ENCODE measurements at places on chromosomes 6 and 20. TPM values are rescaled to one million over a fixed set of nuclear protein-coding genes. Genes with fewer than 3 reads are reported as not detected.

- DNase-seq = no peak
Measured at GRCh38 chr6:117906507-117906957, 532 bp upstream of the SLC35F1 start.

DNA sequence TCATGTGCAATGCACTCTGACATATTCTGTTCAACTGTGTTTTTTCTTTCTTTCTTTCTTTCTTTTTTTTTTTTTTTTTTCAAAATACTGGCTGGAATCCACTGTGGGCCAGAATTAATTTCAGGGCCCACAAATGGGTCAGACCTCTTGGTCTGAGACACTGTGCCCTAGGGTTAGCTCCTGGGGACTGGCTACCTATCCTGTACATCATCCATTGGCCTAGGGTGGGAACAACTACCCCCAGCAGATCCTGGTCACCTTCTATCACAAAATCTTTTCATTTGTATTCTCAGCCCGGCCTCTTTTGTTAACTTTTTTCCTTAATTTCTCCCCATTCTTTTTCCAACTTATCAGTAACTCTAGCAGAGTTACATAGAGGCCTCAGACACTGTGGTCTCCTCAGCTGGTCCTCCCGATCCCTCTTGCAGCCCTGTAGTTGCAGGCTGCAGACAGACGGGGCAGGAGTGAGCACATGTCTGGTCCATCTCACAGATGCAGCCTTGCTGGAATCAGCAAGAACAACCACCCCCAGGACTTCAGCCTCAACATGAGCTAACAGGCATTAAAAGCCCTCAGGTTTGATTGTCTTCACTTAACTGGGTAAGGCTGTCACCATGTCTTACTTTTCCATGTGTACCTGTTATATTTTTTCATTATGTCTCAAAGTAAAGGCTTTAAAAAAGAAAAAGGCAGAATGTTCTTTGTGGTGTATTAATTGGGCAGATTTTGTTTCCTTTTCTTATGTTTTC is 41.3 kb downstream of the TXLNB start:
- no peak for DNase-seq

DNA sequence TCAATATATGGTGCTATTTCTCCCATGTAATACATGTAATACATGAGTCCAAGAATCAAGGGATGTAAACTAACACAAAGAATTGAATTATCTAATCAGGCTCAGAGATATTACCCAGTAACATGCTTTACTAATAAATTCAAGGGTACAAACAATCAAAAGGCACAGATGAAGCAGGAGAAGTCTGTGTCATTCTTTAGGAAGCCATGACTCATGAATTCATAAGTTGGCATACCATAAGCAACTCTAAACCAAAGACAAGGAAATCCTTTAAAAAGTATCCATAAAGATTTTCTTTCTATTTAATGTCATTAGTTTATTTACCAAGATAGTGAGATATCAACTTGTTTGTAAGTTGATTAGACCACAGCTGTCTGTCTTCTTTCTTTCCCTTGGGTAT is 446.0 kb upstream of the IMPG1 start:
- DNase-seq = no peak

DNA sequence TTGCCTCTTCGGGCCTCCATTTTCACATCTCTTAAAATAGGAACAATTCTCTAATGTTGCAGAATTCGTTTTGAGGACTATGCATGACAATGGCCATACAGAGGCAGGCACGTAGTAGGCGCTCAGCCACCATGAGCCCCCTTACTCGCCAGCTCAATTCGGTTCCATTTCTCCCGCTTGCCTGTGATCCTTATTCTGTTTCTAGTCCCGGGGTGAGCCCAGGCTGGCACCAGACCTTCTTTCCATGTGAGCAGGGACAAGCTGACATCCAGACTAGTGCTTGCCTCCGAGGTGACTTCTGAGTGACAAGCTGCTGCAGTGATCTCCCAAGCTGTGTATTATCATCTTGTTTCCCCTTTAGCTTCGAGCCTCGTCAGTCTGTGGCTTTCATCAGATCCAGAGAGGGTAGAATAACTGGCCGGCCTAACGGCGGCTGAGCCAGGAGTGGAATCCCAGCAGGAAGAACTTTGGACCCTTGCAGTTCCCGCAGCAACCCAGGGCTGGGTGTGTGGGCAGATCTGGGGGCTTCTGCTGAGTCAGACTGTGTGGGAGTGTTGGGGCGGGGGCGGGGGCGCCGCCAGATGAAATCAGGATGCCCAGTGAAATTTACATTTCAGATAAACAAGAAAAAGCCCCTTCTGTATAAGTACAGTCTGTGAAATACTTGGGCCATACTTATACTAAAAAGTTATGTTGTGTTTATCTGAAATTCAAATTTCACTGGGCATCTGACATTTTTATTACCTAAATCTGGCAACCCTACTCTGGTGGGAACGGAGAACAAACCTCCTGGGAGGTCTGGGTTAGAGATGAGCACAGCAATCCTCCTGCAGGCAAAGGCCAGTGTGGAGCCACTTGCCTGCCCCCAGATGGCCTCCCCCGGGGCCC is 10.9 kb downstream of the BANF2 start:
- DNase-seq = no peak

DNA sequence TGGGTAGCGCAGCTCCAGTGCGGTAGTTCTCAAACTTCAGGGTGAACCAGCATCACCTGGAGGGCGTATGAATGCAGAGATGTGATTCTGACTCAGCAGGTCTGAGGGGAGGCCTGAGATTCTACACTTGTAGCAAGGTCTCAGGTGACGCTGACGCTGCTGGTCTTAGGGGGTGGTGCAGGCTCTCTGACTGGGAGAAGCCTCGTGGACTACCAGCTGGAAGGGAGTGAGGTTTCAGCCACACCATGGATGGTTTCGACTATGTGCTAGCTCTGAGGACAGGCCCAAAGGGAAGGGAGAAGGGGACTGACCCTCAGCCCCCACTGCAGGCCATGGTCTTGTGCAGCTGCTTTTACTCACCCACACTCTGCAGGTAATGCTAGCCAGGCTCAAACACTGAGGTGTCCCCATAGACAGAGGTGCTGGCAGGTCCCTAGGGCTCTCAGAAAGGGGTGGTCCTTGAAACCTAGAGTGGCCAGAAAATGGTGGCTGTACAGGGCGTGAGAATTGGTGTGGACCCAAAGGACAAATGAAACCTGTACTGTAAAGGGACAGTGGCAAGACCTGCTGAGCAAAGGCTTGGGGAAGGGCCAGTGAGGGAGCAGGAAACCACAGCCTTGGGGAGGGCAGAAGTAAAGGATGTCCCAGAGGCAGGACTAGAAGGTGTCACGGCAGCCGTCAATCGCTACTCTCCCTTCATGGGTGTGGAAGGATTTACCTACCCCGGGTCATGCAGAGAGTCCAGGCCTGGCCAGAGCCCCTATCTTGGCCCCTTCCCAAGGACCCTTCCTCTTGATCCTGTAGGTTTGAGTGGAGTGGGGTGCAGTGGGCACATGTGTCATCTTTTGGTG is 52.7 kb downstream of the EBF4 start:
- DNase-seq = no peak

The TP53TG5 gene
- total RNA-seq = not detected

- DNase-seq = no peak
Measured at GRCh38 chr6:128600397-128600951, 80.1 kb upstream of the PTPRK start.

- no peak for DNase-seq
Measured at GRCh38 chr6:141139461-141139860, 993.3 kb upstream of the GJE1 start.

The HLA-DOB gene
- 1.5 TPM for total RNA-seq

DNA sequence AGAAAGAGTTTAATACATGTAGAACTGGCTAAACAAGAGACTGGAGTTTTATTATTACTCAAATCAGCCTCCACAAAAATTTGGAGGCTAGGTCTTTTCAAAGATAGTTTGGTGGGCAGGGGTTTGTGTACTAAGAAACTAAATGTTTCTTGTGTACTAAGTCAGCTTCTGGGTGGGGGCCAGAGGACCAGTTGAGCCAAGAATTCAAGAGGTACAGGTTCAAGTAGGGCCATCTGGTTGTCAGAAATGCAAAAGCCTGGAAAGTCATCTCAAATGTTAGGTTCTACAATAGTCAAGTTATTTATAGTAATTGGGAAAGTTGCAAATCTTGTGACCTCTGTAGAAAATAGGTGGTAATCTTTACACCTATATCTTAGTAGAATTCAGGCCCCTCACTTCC is 51.7 kb downstream of the CEP43 start:
- DNase-seq = no peak

DNA sequence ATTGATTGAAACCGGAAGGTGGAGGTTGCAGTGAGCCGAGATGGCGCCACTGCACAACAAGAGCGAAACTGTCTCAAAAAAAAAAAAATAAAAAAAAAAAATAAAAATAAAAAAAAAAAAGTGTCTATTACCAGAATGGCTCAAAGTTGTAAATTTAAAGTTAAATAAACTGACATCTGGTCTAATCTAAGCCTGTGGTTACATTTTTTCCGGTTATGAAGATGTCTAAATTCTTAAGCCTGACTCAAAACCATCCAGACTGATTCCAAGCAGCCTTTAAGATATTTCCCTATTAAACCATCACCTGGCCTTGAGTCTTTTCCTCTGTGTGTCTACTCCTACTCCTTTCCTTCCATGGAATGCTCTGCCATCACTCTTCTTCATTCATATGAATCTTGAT is 371.7 kb upstream of the RUNX2 start:
- no peak for DNase-seq

The COL9A3 gene
- 10.2 TPM for total RNA-seq

DNA sequence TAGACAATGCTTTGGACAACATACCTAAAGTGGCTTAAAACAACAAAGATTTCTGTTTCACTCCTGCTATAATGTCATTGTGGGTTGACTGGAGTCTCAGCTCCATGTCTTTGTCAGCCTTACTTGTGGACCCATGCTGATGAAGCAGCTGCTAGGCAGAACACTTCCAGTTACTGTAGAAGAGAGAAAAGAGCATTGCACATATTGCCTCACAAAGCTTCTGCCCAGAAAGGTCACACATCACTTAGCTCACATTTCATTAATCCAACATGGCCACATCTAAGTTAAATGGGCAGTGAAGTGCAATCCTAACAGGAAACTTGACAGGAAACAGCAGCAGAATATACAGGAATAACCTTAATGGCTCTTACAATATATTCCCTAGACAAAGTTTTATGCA is 480.5 kb upstream of the HTR1E start:
- DNase-seq = no peak

DNA sequence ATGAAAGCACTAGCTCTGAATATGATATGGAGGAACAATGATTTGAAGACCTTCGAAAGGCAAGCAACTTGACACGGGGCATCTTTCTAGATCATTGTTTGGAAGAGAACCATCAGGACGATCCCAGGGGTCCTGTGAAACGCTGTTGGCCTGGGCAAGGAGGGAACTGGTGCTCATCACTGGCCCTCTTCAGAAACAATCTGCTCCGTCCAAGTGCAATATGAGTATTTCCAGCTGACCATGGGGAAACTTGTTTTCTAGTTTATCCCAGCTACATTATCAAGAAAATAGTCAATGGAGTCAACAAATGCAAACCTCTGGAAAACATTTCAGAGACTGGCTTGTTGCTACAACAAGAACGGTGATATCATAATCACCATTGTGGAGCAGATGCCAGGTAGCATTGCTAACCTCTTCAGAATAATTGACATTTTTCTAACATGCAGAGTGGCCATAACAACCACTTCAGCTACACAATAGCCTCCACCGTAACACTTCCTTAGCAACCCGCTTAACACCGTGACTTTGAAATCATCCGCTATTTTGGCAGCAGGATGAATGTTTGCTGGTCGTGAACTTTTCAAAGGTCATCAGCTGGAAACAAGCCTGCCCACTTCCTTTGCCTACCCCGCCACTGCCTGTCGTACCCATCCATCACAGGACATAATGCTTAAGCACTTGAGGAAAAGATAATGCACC is 112.0 kb upstream of the PDE10A start:
- DNase-seq = no peak

- DNase-seq = no peak
Measured at GRCh38 chr20:53425941-53426340, 167.7 kb downstream of the ZNF217 start.

Data from breast epithelium (tissue), 4 donors.